Suprapubic skin (tissue), 4 donors: ENCODE measurements at places on chromosomes 13 and 19.

DNA sequence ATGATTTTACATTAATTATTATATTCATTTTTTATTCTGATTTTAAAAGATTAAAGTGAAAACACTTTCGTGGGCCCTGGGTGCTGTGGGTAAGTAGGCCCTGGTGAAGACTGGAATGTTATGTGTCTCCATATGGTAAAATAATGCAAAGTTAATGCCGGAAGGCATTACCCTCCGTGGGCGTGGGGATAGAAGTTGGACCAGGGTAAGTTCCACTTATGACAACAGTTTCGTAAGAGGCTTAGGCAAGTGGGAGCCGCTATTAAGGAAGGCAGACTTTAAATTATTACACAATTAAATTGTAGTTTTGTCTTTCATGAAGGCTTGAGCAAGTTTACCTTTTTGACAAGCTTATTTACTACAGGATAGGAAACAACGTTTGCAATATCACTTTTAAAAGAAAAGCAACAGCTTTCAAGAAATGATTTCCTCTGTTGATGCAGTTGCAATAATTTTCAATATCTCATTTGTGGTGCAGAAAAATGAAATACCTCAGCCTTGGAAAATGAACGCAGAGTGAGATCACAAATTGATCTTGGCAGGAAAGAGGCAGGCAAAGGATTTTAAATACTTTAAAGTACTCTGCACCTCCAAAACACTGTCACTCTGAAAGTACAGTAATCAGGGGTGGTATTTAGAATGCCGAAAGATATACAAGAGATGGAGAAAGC lies 310.6 kb downstream of the DCT start:
- no peaks in the 10 kb centered on the region for H3K36me3 ChIP-seq
- H3K27me3 ChIP-seq: no peaks in the 10 kb centered on the region
- H3K4me1 ChIP-seq: no peaks in the 10 kb centered on the region
- no peak overlapping the region for H3K4me3 ChIP-seq

DNA sequence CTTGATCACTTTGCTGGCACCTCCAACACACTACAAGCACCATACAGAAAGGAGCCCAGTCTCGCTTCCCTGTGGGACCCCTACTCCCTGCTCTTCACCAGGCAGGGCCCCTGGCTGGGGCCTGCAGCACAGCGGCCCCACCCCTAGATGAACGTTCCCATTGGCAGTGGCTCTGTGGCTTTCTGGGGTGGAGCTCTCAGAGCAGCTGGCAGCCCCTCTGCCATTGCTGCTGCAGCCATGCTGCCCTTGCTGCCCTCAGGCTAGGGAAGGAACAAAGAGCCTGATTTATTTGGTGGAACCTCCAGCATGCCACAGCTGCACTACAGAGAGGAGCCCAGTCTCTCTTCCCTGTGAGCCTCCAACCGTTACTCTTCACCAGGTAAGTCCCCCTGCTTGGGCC lies 5.8 kb downstream of the SIGLEC6 start:
- DNase-seq: no peak
- H3K4me1 ChIP-seq: no peaks in the 10 kb centered on the region
- H3K27me3 ChIP-seq: peaks cover 9% of the 10 kb centered on the region
- H3K36me3 ChIP-seq: no peaks in the 10 kb centered on the region

GRCh38 chr13:110816500-110816899 lies 98.4 kb downstream of the ANKRD10 start:
- H3K36me3 ChIP-seq: no peaks in the 10 kb centered on the region
- peaks cover 10% of the 10 kb centered on the region for H3K4me1 ChIP-seq
- no peak overlapping the region for H3K4me3 ChIP-seq
- no peak for DNase-seq
- H3K27ac ChIP-seq: no peak overlapping the region

- no peaks in the 10 kb centered on the region for H3K27me3 ChIP-seq
- no peaks in the 10 kb centered on the region for H3K4me1 ChIP-seq
- H3K4me3 ChIP-seq: no peak overlapping the region
- DNase-seq: no peak
- H3K36me3 ChIP-seq: no peaks in the 10 kb centered on the region
These were observed 192.3 kb downstream of the MZT1 start for GRCh38 chr13:72534951-72535640.

DNA sequence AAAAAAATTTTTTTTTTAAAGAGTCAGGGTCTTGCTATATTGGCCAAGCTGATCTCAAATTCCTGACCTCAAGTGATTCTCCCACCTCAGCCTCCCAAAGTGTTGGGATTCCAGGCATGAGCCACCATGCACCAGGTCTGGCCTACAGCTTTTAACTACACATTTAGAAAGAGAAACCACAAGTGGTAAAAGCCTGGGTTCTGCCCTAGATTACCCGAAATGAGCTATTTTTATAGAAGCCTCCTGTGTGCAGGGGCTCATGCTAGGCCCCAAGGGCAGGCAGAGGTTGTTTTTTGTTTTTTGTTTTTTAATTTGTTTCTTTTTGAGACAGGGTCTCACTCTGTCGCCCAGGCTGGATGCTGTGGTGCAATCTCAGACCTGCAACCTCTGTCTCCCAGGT lies 14.0 kb upstream of the MYADM start:
- DNase-seq: no peak
- H3K36me3 ChIP-seq: no peaks in the 10 kb centered on the region

DNA sequence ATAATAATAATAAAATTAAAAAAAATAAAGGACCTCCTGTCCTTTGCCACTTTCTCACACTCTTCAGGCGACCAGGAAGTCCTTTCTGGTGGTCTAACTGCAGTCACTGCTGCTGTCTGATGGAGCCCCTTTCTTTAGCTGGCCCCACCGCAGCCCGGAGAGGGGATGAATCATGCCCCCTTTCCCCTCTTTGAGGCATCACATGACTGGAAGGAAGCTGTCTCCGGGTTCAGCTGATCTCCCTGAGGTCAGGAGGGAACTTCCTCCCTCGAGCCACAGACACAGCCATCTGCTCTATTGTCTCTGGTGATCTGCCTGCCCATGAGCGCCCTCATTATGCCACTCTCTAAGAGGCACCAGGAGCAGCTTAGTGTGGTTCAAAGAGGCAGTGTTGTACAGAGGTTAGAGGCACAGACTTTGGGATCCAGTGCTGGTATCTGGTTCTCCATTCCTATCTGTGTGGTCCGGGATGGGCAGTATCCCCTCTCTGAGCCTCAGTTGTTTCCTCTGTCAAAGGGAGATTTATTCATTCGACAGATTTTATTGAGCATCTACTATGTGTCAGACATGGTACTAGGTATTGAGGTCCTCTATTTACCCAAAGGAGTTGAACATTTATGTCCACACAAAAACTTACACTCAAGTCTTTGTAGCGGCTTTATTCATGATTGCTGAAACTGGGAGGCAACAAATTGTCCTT lies 30.0 kb downstream of the VAV1 start:
- peaks cover 11% of the 10 kb centered on the region for H3K4me1 ChIP-seq
- no peak overlapping the region for H3K4me3 ChIP-seq
- H3K27me3 ChIP-seq: peaks cover 5% of the 10 kb centered on the region
- peak; percentile 78 for DNase-seq
- H3K27ac ChIP-seq: no peak overlapping the region

- peaks cover 68% of the 10 kb centered on the region for H3K4me1 ChIP-seq
- H3K36me3 ChIP-seq: no peaks in the 10 kb centered on the region
- no peak for DNase-seq
- no peak overlapping the region for H3K27ac ChIP-seq
- H3K27me3 ChIP-seq: no peaks in the 10 kb centered on the region
These were observed 985 bp upstream of the KCNK6 start for GRCh38 chr19:38318660-38319059.

DNA sequence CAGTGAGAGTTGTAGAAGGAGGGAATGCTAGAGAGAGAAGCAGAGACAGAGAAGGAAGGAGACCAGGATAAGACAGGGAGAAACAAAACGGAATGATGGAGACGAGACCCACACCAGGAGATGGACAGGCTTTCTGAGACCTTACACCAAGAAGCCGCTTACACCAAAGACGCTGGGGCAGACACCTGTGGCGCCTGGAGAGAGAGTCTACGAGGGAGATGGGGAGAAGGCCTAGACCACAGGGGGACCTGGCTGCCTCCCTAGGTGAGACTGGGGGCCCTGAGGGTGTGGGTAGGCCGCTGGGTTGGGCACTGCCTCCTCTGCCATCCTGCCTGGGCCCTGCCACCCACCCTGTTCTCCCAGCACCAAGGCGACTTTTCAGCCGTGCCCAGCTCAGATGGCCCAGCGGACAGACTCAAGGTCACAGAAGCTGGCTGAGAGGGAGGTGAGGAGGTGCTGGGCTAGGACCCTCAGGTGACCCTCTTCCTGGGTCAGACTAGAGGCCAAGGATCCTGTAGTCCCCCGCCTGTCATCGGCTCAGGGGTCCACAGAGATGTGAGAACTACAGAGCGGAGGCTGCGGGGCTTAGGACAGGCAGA lies 5.0 kb downstream of the PLIN5 start:
- no peak overlapping the region for H3K27ac ChIP-seq
- H3K36me3 ChIP-seq: no peaks in the 10 kb centered on the region
- peaks cover 2% of the 10 kb centered on the region for H3K4me1 ChIP-seq
- no peak for DNase-seq
- H3K4me3 ChIP-seq: no peak overlapping the region
- peaks cover 6% of the 10 kb centered on the region for H3K27me3 ChIP-seq

DNA sequence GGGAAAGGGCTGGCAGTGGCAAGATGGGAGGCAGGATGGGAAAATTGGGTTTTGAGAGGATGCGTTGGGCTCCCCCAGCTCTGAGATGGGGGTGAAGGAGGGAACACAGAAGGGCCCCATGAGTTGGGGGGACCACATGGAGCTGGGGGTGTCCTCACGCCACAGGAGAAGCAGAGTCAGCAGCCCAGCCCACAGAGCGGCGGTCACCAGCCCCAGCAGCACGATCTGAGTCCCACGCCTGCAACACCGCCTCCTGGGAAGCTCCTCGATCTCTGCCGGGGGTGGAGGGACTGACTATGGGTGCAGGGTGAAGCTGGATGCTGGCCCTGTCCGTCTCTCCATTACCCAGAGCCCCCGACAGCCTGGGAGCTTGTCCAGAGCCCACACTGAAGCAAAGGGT lies 3.3 kb downstream of the FCER2 start:
- H3K36me3 ChIP-seq: no peaks in the 10 kb centered on the region
- DNase-seq: no peak
- no peaks in the 10 kb centered on the region for H3K4me1 ChIP-seq
- H3K27ac ChIP-seq: no peak overlapping the region

GRCh38 chr13:51222686-51223559 lies 725 bp downstream of the FAM124A start:
- H3K27me3 ChIP-seq: peaks cover 23% of the 10 kb centered on the region
- H3K27ac ChIP-seq: no peak overlapping the region

GRCh38 chr13:30224732-30225131 lies 82.6 kb downstream of the KATNAL1 start:
- H3K4me1 ChIP-seq: no peaks in the 10 kb centered on the region
- no peak overlapping the region for H3K27ac ChIP-seq
- H3K27me3 ChIP-seq: no peaks in the 10 kb centered on the region
- H3K36me3 ChIP-seq: peaks cover 36% of the 10 kb centered on the region
- no peak overlapping the region for H3K4me3 ChIP-seq
- no peak for DNase-seq

DNA sequence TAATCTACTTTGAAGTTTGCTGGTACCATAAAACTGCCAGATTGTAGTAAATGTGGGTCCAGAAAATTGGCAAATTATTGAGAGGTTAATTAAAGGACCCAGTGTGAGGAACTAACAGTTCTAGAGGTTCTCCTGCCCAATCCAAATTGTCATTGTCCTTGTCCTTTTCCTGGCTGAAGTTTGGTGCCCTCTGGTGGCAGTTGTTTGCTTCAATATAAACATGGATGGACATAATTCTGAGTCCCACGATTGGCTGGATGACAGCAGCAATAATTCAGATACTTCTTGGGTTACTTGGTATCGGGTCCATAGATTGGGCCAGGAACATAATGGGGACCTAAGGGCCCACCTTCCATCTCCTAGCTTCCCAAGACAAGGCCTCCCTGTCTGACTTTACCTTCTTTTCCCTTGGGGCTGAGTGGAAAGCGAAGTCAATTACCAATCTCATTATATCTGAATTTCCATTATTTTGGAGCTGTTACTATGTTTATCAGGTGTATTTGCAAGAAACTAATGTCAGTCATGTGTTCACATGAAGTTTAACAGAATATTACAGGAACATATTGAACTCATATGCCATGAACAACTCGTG lies 33.8 kb upstream of the GARRE1 start:
- H3K4me1 ChIP-seq: peaks cover 4% of the 10 kb centered on the region
- no peaks in the 10 kb centered on the region for H3K27me3 ChIP-seq
- no peak overlapping the region for H3K4me3 ChIP-seq
- H3K27ac ChIP-seq: no peak overlapping the region
- peaks cover 74% of the 10 kb centered on the region for H3K36me3 ChIP-seq
- DNase-seq: no peak

GRCh38 chr19:3544742-3545668 lies 6.0 kb downstream of the TEKTIP1 start:
- no peak overlapping the region for H3K27ac ChIP-seq
- peaks cover 12% of the 10 kb centered on the region for H3K4me1 ChIP-seq
- no peak for DNase-seq
- H3K27me3 ChIP-seq: no peaks in the 10 kb centered on the region

DNA sequence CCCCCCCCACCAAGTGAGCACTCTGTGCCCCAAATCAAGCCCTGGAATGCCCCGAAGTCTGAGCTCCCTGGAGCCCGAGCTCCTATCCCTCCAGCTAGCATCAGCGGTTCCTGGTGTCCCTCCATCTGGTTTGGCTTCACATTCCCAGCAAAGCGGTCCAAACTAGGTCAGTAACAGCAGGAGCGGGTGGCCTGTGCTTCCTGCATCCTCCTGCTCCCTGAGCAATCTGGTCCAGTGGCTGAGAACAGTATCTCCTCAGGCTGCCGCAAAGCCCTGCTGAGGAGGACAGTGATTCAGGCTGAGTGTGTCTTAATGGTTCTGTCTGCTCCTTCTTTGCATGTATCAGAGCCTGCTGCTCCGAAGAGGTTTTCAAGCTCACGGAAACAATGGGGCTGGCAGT lies 25.9 kb downstream of the RASL11A start:
- H3K4me1 ChIP-seq: no peaks in the 10 kb centered on the region
- no peak overlapping the region for H3K27ac ChIP-seq
- no peak for DNase-seq
- H3K36me3 ChIP-seq: no peaks in the 10 kb centered on the region
- H3K4me3 ChIP-seq: no peak overlapping the region
- H3K27me3 ChIP-seq: peaks cover 7% of the 10 kb centered on the region

DNA sequence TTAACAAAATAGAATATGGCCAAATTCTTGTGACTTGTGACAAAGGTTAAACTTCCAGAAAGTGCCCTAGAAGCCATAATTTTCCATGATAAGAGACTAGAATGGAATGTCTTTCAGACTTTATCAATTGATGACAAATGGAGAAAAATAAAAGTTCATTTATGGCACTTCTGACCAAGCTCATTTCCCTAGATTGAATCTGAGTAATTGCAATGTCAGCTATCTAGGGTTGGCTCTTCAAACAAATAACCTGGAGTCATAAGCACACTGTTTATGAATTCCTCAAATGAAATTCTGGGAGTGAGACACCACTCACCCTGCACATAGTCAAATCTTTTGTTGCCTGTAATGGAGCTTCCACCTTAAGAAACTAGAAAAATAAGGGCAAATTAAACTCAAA lies 11.4 kb downstream of the ARHGEF7 start:
- no peak overlapping the region for H3K4me3 ChIP-seq
- no peak overlapping the region for H3K27ac ChIP-seq
- peaks cover 6% of the 10 kb centered on the region for H3K4me1 ChIP-seq
- no peaks in the 10 kb centered on the region for H3K36me3 ChIP-seq
- DNase-seq: no peak
- no peaks in the 10 kb centered on the region for H3K27me3 ChIP-seq

GRCh38 chr13:58434943-58435342 lies 803.4 kb downstream of the PCDH17 start:
- H3K27ac ChIP-seq: no peak overlapping the region
- H3K36me3 ChIP-seq: no peaks in the 10 kb centered on the region
- DNase-seq: no peak
- H3K4me3 ChIP-seq: no peak overlapping the region
- no peaks in the 10 kb centered on the region for H3K4me1 ChIP-seq
